OCI-M1 (cell line): ENCODE measurements at places on chromosomes 6 and 20.

DNA sequence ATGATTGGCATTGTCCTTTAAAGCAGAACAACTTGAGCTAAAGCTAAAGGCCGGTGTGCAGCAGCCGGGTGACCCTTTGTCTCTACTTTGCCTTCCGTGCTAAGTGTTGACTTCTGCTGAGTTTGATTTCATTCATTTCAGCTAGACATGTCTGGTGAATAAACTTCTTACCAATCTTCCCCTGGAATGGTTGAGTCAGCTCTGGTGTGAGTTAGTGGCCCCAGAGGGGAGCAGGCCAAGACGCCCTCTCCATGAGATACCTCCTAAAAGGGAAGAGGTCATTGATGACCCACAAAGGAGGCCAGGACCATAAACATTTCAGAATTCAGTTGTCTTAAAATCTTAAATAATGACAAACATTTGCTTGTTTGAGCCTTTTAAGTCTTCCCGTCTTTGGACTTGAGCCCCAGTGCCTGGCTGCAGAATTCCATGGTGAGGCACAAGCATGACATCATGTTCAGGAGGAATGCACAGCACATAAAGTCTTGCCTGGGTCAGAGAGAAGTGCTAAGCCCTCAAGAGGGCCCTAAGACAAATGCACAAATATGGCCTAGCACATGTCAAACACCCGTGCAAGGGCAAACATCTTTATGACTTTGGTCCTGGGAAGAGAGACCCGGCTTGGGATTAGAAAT, 96.3 kb upstream of the NEDD9 start:
- no peak for DNase-seq

- no peak for DNase-seq
Measured at GRCh38 chr20:48257833-48258232, 472.6 kb upstream of the SULF2 start.

DNA sequence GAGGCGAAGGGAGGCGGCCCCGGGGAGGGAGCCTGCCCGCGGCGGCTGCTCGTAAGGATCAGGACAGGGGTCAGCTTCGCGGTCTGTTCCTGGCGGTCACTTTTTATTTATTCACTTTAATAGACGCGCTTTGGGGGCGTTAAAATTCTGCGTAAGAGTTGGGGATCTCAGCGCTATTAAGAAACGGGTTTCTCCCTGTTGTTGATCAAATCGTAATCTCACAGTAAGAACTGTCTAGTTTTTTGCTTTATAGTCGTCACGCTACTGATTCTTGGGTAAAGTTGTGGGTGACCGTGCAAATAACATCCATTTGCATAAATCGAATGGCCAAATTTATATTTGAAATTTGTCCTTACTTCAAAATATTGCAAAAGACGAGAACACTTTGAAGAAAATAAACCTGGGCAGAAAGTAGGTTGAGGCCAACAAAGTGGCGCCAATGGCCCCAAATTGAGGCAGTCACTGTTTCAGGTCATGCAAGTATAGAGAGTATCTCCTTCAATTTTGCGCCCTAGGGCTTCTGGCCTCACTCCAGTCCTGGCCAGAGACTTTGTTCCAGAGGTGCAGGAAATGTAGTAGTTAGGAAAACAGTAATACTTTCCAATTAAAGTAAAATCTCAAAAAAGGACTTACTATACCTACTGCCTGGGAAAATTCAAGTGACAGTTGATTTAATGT, 963 bp upstream of the RMND1 start:
- peak; percentile 70 for DNase-seq

GRCh38 chr20:35104685-35105295, 12.2 kb upstream of the TRPC4AP start:
- no peak for DNase-seq

DNA sequence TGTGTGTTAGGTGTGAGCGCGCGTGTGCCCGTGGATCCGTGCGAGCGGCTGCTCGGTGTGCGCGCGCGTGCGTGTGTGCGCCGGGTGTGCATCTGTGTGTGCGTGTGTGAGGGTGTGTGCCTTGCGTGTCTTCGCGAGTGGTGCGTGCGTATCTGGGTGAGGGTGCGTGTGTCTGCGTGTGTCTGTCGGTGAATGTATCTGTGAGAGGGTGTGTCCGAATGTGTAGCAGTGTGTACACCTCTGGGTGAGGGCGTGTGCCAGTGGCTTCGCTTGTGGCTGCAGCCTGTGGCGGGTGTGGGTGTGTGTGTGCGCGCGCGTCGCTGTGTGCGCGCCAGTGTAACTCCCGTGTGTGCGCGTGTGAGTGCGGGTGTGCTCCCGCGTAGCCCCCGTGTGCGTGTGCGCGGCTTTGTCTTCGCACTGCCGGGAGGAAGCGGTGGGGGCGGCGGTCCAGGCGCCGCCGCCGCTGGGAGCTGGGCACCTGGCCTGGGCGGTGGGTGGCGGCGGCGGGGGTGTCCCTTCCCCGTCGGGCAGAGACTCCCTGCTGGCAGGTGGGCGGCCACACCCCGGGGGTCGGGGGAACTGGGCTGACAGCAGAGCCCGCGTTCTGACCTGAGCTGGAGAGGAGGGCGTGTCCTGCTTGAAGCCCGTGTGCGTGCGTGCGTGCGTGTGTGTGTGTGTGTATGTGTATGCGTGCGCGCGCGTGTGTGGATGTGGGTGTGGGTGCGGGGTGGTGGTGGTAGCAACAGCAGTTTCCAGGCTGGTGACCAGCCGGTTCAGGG, 61.3 kb upstream of the EPB41L1 start:
- DNase-seq = no peak
